Cardiac muscle cell (in vitro differentiated cells and primary cell): ENCODE measurements at places on chromosomes 3 and 15. TPM values are rescaled to one million over a fixed set of nuclear protein-coding genes. Genes with fewer than 3 reads are reported as not detected.

The HCLS1 gene
- 0.25 and 0.57 TPM in 2 replicates for total RNA-seq

The SNX22 gene
- 1.5 and 2.1 TPM in 2 replicates for total RNA-seq

The LRRIQ4 gene
- 0.15 TPM in 1 of 2 replicates, not detected in the other for total RNA-seq

The MYZAP gene
- 103 and 143 TPM in 2 replicates for total RNA-seq

The IL5RA gene
- 0.07 TPM in 1 of 2 replicates, not detected in the other for total RNA-seq

The PDE12 gene
- total RNA-seq = 7.4 and 10.2 TPM in 2 replicates

The BNIP2 gene
- 111 and 150 TPM in 2 replicates for total RNA-seq
